ENCODE measurements at places on chromosomes 16 and 17.

DNA sequence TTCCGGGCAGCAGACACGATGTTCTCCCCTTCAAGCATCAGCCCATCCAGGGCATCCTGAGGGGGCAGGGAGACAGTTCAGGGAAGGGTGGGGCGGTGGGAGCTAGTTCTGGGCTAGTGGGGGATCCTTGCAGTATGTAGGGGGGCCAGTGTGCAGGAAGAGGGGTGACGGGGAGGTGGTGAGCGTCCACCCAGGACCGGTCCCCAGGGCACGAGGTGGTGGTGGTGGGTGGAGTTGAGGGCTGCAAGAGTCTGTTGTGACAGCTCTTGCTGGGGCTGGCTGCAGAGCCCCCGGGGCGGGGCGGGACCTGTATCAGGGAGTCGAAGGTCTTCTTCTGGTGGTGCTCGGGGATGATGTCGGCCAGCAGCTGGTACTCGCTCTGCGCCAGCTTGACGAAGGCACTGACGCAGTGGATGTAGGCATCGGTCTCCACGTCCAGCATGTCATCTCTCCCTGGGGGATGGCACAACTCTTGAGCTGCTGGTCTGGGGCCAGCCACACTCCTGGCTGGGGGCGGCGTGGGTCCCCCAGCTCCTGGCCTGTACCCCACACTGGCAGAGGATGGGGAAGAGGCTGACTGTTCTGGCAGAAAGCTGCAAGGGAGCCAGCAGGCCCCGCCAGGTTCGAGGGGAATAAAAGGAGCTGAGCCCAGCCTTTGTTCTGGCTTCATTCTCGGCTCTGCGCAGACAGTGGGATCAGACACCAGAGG is 10.0 kb downstream of the ZACN start:
- no peak for DNase-seq

GRCh38 chr16:76277460-76278030 is 344 bp downstream of the CNTNAP4 start:
- no peak for DNase-seq

- no peak for DNase-seq
Observed at GRCh38 chr17:63189930-63190329, 223.9 kb downstream of the TANC2 start.

GRCh38 chr16:74580833-74581232 is 26.1 kb downstream of the GLG1 start:
- DNase-seq = no peak

DNA sequence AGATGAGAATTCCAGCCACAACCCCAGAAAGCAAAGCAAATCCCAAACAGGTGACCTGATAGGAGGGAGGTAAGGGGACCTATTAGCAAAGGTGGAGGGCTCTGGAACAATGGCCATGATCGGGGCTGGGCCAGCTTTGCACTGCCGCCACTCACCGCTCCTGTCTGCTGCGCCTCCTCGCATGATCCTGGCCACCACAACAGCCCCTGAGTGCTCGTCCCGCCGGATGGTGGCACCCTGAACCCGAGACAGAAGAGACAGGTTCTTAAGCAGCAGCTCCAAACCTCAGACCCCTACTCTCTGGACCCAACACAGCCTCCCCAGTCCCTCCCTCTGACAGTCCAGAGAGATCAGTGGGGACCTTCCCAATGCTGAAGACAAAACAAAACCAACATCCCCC is 5.3 kb downstream of the MPP3 start:
- DNase-seq = no peak

- no peak for DNase-seq
Observed at GRCh38 chr17:83036193-83036592, 43.2 kb upstream of the METRNL start.

DNA sequence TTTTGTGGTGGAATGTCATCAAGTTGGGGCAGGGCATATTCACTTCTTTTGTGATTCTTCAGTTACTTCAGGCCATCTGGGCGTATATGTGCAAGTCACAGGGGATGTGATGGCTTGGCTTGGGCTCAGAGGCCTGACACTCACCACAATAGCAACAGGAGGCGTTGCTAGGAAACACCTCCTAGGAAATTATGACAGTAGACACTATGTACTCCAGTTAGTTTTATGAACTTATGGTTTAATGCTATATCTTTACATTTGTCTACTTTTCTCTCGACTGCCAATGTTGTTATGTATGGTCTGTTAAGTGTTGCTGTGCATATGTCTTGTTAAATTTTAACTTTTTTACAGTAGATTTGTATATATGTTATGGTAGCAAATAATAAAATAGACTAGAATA is 788.7 kb upstream of the GOT2 start:
- no peak for DNase-seq

DNA sequence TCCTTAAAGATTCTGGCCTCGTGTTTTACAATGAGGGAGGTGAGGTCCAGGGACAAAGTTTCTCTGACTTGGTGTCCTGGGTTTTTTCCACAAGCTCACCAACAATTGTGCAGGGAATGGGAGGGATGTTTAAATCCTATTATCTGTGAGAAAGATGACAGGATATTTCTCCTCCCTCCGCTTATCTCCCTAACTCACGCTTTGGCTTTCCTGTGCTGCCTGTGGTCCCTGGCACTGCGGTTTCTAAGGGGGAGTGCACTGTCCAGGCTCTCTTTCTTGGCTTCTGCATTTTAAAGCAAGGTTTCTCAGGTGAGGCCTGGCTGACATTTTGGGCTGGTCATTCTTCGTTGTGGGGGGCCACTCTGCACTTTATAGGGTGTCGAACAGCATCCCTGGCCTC is 16.4 kb downstream of the GGA3 start:
- DNase-seq = no peak

DNA sequence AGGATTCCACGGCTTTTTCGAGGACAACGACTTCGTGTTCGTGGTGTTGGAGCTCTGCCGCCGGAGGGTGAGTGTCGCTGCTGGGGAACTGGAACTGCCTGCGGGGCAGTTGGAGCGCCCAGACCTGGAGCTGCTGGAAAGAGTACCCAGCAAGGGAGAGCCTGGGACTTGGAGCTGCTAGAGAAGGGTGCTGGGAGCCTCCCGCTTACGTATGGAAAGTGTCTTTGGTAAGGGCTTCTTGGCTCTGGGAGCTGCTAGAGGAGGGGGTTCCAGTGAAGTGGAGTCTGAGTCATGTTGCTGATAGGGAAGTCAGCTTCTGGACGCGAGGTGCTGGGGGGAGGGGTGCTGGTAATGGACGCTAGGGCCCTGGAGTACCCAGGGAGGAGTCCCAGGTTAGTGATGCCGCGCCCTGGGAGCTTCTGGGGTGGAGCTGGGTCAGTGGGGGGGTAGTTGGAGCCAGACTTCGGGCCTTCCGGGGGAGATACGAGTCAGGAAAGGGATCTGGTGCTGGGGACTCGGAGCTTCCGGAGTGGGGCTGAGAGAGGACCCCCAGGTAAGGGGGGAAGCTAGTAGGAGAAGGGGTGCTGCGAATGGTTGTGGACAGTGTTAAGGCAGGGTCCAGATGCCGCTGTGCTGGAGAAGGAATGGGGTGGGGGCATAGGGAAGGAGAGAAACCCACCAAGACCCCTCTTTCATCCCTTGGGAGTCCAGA is 741 bp downstream of the PLK1 start:
- no peak for DNase-seq

GRCh38 chr16:35533683-35534082 is 2074.3 kb downstream of the TP53TG3F start:
- DNase-seq = no peak
